KG1 (cell line): ENCODE measurements at places on chromosomes 5 and 9.

DNA sequence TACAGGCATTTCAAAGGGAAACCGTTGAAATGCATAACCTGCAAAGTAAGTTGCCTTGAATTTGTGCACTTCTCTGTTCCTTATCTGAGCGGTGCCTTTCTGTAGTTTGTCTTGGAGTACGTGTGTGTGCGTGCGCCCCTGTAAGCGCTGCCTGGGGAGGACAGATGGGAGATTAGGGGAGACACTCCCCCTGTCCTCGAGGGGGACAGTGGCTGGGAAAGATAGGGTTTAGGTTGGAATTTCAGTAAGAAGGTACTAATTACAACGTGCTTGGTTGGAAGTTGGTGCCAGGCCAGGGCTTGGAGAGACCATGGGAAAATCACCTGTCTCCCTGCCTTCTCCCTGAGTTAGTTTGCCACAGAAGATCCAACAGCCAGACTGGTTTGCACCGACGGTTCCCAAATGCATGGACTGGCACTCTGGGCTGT, 73.2 kb downstream of the PIK3R1 start:
- DNase-seq, result no peak

DNA sequence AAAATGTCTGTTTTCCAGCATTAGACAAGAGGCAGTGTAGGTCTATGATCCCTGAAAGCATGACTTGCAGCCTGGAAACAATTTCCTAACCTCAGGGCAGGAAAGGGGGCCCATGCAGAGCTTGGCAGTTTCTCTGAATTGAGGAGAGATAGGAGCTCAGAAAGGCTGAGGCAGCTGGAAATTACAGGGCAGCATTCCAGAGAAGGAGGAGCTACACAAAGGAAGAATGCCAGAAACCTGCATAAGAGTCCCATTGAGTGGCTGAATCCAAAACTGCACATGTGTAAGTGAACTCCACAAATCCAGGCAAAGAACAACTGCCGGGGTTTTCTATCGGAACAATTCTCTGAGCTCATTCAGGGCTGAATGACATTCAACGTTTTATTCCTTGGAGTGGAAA, 346.8 kb downstream of the PIK3R1 start:
- DNase-seq, result no peak

- no peak for DNase-seq
Observed at GRCh38 chr5:113201715-113202114, 225.1 kb downstream of the DCP2 start.

GRCh38 chr5:113295111-113295539, 139.7 kb downstream of the TSSK1B start:
- DNase-seq, result no peak

DNA sequence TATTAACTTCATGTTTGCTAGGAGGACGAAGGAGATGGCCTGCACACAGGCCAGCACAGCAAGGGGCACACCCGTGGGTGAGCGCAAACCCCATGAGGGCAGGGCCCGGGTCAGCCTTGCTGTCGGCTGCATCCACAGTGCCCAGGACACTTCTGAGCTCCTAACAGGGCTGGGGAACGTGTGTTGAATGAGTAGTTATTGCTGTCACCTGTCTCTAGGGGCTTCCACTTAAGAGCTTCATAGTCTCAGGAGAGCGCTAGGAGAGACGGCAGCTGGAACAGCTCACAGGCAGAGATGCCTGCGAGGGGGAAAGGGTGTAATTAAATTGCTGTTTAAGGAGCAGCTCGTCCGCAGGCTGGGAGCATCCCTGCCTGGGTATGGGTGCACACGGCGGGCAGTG, 91.4 kb upstream of the NEURL1B start:
- DNase-seq, result no peak

DNA sequence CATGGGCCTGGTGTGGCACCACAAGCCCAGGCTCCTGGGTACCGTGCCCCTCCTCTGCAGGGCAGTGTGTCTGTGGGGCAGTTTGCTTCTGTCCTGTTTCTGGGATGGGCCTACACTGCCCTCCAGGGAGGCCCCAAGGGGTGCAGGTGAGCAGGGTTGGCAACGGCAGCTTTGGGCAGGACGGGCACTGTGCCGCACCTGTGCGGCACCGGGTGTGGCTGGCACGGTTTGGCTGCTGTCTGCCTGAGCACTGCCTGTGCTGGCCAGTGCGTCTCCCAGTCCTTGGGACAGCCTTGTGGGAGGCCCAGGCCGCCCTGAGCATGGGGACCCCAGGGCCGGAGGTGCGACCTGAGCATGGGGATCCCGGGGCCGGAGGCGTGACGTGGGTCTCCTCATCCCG, 37.2 kb downstream of the RXRA start:
- DNase-seq, result no peak

GRCh38 chr5:73312146-73312871, 136.3 kb downstream of the FOXD1 start:
- no peak for DNase-seq

- DNase-seq, result no peak
Observed at GRCh38 chr5:88675168-88675707, 207.7 kb downstream of the MEF2C start.

GRCh38 chr5:44246986-44247385, 142.2 kb downstream of the FGF10 start:
- no peak for DNase-seq

GRCh38 chr9:120876842-120877240, at the start of gene PHF19:
TSS of gene PHF19 (minus strand) at chr9:120877188. CDS start at chr9:120874741, 2,447 bp downstream.
- DNase-seq, result peak; percentile 63

GRCh38 chr5:104385906-104386305, 823.3 kb upstream of the NUDT12 start:
- DNase-seq, result no peak

DNA sequence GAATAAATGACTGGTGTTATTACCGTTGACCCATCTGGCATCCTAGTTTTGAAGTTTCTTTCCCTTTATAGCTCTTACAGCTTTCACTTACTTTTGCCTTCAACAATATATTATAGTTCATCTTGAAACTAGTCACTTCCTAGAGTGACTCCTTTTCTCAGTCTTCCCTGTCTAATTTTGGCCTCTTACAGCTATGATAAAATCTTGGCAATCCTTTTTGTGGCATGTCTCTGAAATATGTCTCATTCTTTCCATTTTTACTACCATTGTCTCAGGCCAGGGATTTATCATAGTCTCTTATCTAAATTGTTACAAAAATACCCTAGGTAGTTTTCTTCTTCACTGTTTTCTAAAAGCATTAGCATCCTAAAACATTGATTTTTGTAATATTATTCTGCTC, 621.3 kb upstream of the ZNF608 start:
- no peak for DNase-seq

DNA sequence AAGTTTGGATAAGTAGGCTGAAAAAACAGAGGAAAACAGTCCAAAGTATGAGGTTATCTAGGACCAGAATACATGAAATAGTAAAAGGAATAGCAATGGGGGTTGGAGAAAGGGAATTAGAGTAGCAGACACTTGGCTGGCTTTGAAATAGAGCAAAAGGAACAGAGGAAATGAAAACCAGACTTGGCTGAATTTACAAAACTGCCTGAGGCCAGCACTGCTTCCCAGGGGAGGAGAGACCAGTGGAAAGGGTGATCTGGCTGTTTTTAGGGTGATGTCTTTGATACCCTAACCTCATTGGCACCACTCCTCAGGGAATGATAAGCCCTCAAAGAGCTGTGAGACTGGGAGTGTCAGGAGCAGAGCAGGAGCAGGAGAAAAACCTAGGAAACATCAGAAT, 413.4 kb upstream of the SLC30A5 start:
- no peak for DNase-seq

- no peak for DNase-seq
Observed at GRCh38 chr5:165231821-165232508, 1726.5 kb downstream of the MAT2B start.

DNA sequence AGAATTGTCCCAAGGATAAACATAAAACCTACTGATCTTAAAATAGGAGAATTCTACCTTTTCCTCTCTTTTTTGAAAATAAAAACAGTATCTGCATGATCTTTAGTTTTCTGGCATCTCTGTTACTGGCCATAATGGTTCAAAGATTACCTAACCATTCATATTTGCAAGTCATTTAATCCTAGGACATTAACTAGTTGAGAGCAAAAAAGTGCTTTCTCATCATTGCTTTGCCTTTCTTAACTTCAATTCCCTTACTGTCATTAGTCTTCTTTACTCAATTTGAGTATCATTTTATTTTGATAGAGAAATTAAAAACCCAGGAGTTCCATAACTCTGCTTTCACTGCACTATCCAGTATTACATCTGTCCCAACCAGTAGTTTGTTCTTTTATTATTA, 68.6 kb downstream of the RFX3 start:
- DNase-seq, result no peak

- no peak for DNase-seq
Observed at GRCh38 chr9:1200847-1201251, 150.7 kb downstream of the DMRT2 start.

- no peak for DNase-seq
Observed at GRCh38 chr9:120886490-120886967, 9.5 kb upstream of the PHF19 start.

DNA sequence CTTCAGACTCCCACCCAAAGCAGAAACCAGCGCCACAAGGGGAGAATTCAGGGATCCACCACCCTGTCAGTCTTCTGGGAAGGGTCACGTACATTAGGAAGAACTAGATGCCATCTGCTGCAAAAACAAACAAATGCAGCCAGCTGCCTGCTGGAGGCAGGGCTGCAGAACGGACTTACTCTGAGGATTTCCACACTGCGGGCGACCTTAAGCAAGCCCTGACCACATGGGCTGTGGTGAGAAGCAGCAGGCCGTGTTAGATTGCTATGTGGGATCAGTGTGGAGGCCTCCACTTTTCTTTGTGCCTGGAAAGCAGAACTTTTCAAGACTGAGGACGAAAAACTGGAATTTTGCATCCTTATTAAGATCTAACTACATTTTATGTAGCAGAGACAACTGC, 13.4 kb upstream of the LTC4S start:
- DNase-seq, result no peak

DNA sequence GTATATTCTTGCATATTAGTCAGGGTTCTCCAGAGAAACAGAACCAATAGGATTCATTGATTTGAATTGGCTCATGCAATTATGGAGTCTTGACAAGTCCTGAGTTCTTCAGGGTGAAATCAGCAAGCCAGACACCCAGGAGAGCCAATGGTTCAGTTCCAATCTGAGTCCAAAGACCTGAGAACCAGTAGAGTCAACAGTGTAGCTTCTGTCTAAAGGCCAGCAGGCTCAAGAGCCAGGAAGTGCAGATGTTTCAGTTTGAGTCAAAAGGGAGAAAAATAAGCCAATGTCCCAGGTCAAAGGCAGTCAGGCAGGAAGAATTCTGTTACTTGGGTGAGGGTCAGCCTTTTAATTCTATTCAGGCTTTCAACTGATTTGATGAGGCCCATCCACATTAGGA, 37.8 kb upstream of the ANKRD34B start:
- DNase-seq, result no peak

DNA sequence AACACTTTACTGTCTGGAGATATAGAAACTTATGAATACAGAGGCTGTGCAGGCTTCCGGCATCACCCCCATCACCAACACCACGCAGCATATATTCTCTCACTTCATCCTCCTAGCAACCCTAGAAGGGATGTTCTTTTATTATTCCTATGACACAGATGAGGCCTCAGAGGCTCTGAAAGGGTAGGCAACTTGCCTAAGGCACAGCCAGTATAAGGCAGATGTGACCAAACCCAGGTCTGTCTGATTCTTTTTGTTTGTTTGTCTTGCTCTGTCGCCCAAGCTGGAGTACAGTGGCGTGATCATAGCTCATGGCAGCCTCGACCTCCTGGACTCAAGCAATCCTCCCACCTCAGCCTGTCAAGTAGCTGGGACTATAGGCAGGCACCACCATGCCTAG, 22.8 kb upstream of the CORO2A start:
- DNase-seq, result no peak

GRCh38 chr5:68374796-68375518, 159.4 kb downstream of the PIK3R1 start:
- no peak for DNase-seq

DNA sequence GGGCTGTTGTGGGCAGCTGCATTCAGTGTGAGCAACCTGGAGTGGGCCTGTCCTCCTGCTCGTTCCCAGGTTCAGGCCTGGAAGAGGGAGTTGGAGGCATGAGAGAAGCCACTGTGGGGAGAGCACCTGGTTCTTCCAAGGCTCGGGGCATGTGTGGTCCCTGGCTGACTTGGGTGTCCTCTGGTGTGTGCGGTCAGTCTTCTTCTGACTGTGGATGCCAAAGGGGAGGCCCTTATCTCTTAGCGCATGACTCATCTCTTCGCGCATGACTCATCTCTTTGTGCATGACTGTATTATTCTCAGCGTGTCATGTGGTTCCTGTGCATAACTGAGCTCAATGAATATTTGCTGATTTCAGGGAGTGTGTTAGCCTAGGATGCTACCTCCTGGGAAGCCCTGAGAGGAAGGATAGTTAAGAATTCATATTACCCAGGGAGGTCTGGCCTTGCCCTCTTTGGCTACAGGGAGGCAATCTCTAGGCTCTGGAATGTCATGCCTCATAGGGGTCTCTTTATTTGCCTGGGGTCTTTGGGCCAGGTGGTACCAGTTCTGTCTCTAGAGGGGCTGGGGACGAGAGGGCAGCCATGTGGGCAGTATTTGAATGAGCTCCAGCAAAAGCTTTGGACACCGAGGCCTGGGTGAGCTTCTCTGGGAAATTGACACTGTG, 188.7 kb downstream of the HSPA4 start:
- DNase-seq, result no peak

- DNase-seq, result no peak
Observed at GRCh38 chr5:112880219-112880964, 19.3 kb downstream of the SRP19 start.

DNA sequence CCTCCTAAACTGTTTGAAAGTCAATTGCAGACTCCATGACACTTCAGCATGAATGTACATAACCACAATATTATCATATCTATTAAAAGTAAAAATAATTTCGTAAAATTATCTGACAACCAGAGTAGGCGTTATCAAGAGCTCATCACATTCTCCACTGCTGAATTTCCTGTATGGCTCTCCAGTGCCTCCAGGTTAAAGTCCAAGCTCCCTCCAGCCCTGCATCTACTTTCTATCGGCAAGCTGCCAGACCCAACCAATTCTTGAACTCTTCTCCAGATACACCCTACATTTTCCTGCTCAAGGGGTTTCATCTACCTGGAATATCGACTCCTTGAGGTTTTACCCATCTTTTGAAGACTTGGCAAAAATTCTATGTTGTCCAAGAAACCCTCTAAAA, 74.5 kb upstream of the TBC1D2 start:
- DNase-seq, result no peak

DNA sequence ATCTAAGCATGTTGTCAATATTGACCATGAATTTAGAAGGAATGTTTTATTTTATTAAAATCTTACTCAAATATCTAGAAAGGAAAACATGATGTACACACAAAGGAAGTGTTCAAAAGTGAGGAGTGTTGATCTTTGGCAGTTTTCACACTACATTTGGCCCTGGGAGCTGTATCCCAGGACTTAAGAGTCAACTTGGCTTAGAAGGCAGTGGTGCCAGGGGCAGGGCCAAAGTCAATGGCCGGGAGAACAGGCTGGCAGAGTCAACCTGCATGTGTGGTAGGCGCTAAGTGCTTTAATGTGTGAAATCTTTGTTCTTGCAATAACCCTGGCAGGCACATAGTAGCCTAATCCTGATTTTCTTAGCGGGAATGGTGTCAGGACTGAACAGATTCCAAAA, 228.4 kb downstream of the TENT4A start:
- no peak for DNase-seq
